Fibroblast of skin of abdomen (primary cell): ENCODE measurements at places on chromosomes 5 and 9.

- no peak for DNase-seq
These were observed 47.4 kb upstream of the MEF2C start for GRCh38 chr5:88930335-88930734.

- no peak for DNase-seq
These were observed 191.8 kb upstream of the SMC2 start for GRCh38 chr9:103902263-103902662.

DNA sequence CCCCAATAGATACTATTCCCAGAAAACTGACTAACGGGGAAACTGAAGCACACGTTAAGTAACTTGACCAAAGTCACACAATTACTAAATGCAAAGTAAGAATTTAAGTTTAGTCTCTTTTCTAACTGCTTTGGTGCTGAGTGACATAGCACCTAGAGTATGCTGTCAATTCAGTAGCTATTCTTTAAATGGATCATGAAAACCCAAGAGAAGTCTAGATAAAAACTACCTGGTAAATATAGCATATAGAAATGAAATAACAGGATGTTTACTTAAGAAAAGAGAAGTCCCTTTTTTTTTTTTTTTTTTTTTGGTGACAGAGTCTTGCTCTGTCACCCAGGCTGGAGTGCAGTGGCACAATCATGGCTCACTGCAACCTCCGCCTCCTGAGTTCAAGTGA lies 129.2 kb downstream of the PDE4D start:
- DNase-seq: no peak

DNA sequence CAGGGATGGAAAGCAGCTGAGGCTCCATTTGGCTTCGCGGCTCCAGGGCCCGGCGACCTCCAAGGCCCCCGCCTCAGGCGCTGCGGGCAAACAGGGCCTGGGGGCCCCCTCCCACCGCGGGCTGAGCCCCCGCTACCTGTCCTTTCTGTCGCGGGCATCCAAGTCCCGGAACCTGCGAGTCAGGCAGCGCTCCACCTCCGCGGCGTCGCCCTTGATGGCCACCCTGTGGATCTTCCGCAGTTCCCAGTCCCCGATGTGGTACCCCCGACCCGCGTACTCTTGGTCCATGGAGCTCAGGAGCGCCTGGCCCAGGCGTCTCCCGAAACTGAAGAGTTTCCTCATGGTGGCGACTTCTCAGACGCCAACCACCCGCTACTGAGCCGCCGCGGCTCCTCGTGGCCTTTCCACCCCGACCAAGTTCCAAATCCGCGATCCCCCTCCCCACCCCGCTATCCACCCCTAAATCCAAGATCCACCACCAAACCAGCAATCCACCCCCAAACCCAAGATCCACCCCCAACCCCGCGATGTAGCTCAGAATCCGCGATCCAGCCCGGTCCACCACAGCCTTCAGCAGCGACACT lies 86.5 kb upstream of the CCDC180 start:
- DNase-seq: no peak

DNA sequence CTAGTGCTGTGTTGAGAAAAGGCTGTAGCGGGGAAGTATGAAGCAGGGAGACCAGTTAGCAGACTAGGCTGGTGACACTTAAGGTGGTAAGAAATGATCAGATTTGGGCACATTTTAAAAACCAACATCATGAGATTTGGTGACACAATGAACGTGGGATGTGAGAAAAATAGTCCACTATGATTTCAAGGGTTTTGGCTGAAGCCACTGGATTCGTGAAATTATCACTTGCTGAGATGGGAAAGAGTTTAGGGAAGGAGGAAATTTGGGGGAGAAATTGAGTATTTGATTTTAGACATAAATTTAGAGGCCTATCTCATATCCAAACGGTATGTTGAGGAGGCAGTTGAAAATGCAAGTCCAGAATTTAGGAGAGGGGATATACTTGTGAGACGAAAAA lies 23.1 kb downstream of the SKP2 start:
- DNase-seq: no peak

DNA sequence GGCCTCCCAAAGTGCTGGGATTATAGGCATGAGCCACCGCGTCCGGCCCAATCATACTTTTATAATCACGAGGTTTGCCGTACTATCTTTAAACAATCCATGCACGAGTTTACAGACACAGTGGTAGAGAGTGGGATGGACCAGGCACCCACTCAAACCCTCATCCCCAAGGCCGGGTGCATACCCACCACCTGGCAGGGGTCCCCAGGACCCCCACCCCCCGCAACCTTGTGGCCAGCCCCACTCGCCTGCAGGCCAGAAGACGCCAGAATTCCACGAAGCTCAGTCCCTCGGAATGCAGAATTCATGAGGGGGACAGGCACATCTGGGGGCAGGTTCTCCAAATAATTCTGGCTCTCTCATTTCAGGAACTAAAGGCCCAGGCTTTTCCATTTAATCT lies 17.1 kb downstream of the NACC2 start:
- DNase-seq: no peak

GRCh38 chr5:142222866-142223558 lies 101.8 kb downstream of the SPRY4 start:
- no peak for DNase-seq

DNA sequence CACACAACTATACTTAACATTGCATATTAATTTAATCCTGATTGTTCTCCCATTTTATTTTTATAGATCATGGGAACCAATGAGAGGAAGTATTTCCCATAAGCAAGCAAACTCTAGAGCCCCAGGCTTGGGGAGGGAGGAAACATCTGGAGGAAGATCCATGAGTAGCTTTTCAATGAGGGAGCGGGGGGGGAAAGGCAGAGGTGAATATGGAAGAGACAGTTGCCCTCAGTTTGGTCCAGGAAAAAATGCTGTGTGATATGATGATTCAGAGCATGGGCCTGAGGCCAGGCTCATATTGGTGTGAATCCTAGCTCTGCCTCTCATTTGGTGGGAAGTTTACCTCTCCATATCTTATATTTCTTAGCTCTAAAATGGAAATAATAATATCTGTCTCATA lies 42.2 kb upstream of the ALDOB start:
- peak; percentile 50 for DNase-seq

GRCh38 chr9:129626625-129627284 lies 792 bp downstream of the NTMT1 start:
- peak; percentile 93 for DNase-seq

- no peak for DNase-seq
These were observed 53.5 kb upstream of the MCCC2 start for GRCh38 chr5:71533615-71534014.

- DNase-seq: no peak
These were observed 17.0 kb upstream of the TDRD7 start for GRCh38 chr9:97394881-97395280.

- DNase-seq: peak; percentile 73
These were observed 174.0 kb upstream of the IL12B start for GRCh38 chr5:159504106-159504856.
